ENCODE measurements at places on chromosomes 6 and 20.

DNA sequence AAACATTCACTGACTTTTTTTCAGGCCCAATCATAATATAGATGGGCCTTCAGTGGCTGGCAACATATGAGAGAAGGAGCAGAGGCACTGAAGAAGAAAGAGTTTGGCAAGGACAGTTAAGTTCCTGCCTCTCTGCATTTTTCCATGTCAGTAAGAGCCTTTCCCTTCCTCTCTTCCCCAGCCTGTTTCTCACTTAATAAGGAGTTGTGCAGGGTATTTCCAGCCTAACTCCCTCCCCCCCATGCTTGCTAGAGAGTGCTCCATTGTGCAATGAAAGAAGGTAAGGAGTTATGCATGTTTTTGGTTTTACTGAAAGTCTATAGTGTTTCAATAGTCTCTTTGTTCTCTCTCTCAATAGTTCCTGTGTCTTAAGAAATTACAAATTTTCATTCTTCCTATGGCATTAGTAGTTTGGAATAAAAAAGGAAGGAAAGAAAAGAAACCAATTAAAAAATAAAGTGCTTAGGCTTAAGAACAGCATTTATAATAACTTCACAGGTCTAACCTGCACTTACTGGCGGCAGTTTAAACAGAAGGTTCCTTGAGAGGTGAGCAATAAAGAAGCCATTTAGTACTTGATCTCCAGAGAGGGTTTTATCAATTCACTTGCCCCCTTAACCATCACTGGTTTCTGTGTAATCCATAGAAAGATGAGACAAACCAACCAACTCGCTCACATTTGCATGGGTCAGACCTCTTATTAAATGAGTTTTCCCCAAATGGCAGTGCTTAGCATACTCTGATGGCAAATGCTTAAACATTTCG is 251.1 kb downstream of the PTPRT start:
- DNase-seq, result no peak

DNA sequence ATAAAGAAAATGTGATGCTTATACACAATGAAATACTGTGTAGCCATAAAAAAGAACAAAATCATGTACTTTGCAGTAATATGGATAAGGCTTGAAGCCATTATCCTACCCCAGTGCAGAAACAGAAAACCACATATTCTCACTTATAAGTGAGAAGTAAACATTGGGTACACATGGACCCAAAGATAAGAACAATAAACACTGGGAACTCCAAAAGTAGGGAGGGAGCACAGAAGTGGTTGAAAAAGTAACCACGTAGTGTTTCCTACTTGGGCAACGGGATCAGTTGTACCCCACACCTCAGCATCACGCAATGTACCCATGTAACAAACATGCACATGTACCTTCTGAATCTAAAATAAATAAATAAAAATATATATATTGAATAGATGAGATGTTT is 8.2 kb downstream of the IRAK1BP1 start:
- DNase-seq, result no peak

- no peak for DNase-seq
These were observed 16.5 kb upstream of the CNKSR3 start for GRCh38 chr6:154526996-154527395.

GRCh38 chr6:111799576-111800258 is 73.5 kb downstream of the FYN start:
- no peak for DNase-seq

GRCh38 chr6:32658268-32658897 is 8.1 kb downstream of the HLA-DQB1 start:
- DNase-seq, result no peak

DNA sequence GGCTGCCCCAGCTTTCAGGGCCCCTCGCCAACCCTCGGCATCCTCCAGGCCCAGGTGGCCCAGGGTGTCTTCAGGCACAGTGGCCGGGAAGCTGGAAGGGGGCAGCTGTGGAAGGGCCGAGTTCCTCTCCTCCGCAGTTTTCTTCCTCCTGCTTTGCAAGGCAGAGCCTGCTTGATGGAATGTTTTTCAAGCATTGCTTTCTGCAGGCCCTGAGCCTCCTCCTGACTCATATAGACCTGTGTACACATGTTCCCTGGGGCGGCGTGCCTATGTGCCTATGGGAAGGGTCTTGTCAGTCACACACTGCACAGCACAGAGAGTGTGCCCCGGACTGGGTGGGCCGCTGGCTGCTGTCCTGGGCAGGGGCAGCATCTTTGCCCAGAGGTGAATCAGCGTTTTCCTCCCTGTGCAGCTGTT is 107.5 kb downstream of the ERMARD start:
- DNase-seq, result no peak

GRCh38 chr6:148596891-148597455 is 149.9 kb upstream of the UST start:
- DNase-seq, result no peak

DNA sequence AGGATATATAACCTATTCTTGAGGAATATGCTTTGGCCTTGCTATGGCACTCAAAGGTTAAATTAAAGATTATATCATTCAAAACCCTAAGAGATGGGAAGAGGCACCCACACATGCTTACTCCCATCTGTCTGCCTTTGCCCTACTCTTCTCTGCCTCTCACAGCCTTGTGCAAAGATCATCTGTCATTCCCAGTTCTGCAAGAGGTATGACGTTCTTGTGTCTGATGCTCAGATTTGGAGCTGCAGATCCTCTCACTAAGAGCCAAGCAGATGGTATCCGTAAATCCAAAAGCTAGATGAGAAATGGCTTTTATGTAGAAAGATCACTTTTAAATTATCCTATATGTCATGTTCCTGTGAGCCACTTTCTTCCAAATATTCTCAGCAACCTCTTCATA is 112.0 kb downstream of the GPR63 start:
- DNase-seq, result no peak

DNA sequence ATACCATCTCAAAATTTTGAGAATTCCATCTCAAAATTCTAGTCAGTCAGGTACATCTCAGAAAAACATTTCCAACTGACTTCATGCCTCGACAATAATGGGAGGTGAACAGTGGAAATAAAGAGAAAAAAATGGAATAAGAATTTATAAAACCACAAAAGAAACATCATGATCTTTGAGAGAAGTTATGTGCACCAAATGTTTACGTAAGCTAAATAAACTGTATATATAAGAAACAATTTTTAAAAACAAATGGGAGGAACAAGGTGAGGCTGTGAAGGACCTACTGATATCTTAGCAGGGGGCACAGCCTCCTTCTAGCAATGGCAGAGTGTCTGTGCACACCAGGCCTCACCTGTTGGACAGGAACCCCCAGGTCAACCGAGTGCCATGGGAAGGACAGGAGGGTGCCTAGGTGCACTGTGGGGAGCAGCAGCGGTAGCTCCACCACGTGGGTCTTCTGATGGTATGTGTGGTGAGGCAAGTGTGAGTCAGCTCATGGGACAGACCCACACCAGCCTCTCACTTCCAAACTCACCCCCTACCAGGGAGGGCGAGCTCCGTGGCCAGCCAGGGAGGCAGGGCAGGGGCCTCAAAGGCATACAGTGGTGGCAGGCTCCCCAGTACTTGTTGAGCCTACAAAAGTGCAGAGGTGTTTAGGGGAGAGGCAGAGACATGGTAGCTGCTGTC is 23.2 kb downstream of the DIDO1 start:
- no peak for DNase-seq

DNA sequence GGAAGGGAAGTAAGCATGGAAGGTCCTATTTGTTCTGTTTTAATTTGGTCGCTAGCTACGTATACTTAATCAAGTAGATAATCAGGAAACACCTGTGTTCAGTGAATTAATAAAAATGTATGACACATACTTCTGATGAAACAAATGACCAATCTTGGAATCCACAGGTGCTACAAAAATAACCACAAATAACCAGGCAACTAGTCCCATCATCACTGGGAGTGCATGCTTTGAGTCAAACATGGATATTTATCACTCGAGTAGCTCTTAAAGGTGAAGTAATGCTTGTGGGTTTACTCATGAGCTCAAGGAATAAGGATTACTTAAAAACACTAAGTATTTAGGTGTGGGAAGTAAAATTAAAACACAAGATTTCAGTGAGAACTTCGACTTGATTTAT is 285.6 kb upstream of the ID4 start:
- DNase-seq, result no peak

Measured in activated T-helper 1 cell treated with anti-CD3 and anti-CD28 coated beads, Interleukin-2, amount 50 U/mL, for 16 hours (primary cell).